Muscle of leg (tissue), 16 donors: ENCODE measurements at places on chromosomes 2 and 18. TPM values are rescaled to one million over a fixed set of nuclear protein-coding genes. Genes with fewer than 3 reads are reported as not detected.

Gene DSG1
- not detected for polyA plus RNA-seq

Gene GATA6
- polyA plus RNA-seq = 1.6 TPM

Gene IL36B
- not detected for polyA plus RNA-seq

Gene ATP8B1
- 5.7 TPM for polyA plus RNA-seq

GRCh38 chr18:58263055-58263957 lies 219.3 kb downstream of the NEDD4L start:
- no peak for DNase-seq

Gene EFR3B
- polyA plus RNA-seq = 5.4 TPM

DNA sequence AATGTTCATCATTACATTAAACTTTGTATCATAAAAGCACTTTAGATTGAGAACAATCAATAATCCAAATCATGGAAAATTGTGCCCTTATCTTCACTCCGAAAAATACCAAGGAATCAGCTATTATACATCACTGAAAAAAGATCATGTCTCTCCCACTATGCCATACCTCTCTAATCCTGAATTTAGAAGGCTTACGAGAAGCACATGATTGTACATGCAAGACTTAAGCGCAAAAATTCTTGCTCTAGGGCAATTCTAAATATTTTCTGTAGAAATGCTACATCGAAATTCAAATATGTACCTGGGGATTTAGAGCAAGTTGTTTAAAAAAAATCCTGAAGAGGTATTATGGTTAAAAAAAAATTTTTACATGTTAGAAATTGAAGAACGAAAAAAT lies 1.3 kb downstream of the CYTIP start:
- DNase-seq = no peak

Gene TFCP2L1
- polyA plus RNA-seq = 0.09 TPM

- peak; percentile 74 for DNase-seq
These were observed 435.6 kb upstream of the HS6ST1 start for GRCh38 chr2:128754246-128754724.

GRCh38 chr18:38551881-38552280 lies 986.3 kb upstream of the CELF4 start:
- peak; percentile 23 for DNase-seq

Gene HAUS1
- polyA plus RNA-seq = 27.8 TPM

DNA sequence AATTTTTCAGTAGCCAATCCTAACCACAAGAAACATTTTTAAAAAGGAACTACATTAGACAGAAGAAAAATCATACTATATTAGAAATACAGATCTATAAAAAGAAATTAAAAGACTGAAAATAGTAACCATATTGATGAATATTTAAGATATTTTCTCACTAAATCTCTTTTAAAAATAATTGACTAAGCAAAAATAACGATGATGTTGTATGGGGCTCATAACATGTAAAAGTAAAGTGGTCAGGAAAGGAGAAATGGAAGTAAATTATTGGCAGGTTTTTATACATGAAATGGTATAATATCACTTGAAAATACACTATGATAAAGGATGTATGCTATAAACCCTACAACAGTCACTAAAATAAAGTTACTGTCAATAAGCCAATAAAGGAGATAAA lies 5.4 kb downstream of the WDPCP start:
- no peak for DNase-seq

Gene EDAR
- polyA plus RNA-seq = 0.09 TPM

DNA sequence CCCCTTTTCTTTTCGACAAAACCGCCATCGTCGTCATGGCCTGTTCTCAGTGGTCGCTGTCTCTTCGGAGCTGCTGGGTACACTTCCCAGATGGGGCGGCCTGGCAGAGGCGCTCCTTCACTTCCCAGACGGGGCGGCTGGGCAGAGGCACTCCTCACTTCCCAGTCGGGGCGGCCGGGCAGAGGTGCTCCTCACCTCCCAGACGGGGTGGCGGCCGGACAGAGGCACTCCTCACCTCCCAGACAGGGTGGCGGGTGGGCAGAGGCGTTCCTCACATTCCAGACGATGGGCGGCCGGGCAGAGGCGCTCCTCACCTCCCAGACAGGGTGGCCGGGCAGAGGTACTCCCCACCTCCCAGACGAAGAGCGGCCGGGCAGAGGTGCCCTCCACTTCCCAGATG lies 138.9 kb downstream of the DTNB start:
- DNase-seq = no peak

GRCh38 chr2:101426822-101427221 lies 39.5 kb upstream of the CREG2 start:
- DNase-seq = no peak

Gene RIT2
- polyA plus RNA-seq = not detected

Gene CCDC141
- 57.3 TPM for polyA plus RNA-seq

Gene SALL3
- not detected for polyA plus RNA-seq

GRCh38 chr2:45214550-45214949 lies 205.3 kb upstream of the SIX2 start:
- no peak for DNase-seq

DNA sequence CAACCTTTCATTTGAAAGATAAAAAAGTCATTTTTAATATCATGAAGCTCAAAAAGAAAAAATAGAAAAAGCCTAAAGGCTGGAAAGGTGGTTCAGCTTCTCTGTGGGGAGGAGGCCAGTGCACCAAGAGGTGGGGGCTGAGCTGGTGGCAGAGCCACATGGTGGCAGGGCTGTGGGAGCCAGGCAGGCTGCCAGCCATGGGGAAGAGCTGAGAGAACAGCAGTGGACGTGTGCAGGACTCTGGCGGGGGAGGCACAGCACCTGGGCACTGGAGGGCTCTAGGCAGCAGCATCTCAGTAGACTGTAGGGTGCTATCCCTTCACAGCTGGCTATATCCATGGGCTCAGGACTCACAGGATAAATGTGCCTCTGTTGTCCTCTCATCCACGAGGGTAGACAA lies 47.8 kb downstream of the STK25 start:
- DNase-seq = no peak

Gene TTC27
- polyA plus RNA-seq = 16.6 TPM

GRCh38 chr18:57581301-57581934 lies 5.1 kb downstream of the FECH start:
- peak; percentile 68 for DNase-seq

DNA sequence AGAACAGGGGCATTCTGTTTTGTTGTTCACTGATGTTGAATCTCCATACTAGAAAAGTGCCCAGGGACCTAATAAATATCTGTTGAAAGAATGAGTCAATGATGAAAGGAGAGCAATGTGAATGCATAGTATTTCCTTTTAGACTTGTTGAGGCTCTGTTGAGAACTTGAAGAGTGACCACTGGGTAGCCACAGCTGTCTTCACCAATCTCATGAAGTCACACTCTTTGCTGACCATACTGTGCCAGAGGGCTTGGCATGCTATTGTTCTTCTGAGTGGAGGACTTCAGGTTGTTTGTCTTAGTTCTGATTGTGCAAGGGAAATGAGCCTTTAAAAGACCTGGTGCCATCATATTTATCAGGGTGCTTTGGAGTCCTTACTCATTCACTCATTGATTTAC lies 41.6 kb upstream of the NT5C1B start:
- no peak for DNase-seq

DNA sequence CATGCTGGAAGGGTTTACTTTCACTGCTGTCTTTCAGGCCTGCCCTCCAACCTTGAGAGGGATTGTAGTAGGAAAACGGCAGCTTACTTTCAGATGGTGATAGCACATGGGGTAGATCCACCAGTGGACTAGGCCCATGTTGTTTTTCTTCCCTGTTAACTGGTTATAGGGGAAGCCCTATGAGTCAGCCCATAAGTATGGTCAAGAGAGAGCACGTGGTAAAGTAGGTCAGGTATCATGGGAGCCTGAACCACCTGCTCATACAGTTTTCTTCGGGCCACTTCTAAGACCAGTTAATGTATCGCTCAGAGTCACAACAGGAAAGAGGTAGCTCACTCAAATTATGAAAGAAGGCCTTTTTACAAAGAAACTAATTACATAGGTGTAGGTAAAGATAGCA lies 33.0 kb downstream of the PDK1 start:
- no peak for DNase-seq

DNA sequence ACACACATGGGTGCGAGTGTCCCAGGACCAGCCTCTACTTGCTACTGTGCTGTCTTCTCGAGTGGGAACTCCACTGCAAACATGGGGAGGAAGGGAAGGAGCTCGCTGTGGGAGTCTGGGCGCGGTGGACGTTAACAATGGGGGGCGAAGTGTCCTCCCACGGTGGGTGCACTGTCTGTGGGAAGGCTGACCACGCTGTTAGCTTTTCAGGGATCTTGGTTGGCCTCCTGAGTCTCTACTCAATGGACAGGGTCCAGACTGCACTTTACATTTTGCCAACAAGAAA lies 146.7 kb downstream of the MBP start:
- no peak for DNase-seq

Gene ACOXL
- 0.41 TPM for polyA plus RNA-seq

Gene FBXO15
- polyA plus RNA-seq = 1.8 TPM

Gene DSG4
- polyA plus RNA-seq = not detected

Gene CRYGC
- not detected for polyA plus RNA-seq

- DNase-seq = no peak
These were observed 186.6 kb downstream of the C1D start for GRCh38 chr2:67876176-67876575.

GRCh38 chr2:155372969-155373368 lies 674.5 kb downstream of the KCNJ3 start:
- DNase-seq = peak; percentile 32

Gene NMUR1
- 0.22 TPM for polyA plus RNA-seq

GRCh38 chr18:9105420-9105819 lies 2.9 kb downstream of the NDUFV2 start:
- no peak for DNase-seq

- no peak for DNase-seq
These were observed 78.2 kb upstream of the DAPL1 start for GRCh38 chr2:158716921-158717320.

DNA sequence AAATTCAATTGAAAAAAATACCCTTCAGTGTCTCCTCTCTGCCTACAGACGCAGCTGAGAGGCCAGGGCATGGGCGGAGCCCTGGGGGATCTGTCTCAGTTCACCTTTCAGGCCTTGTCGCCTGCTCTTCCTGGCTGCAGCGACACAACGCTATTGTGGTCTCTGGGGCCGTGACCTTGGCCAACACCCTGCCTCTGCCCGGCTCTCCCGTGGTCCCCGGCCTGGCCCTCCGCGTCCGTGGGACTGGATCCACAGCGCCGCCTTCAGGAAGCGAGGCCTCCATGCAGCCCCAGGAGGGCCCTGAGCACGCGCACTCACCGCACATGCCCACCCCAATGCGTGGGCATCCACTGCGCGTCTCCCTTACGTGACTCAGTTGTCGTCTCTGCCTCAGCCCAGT lies 81.1 kb downstream of the MRPS9 start:
- DNase-seq = no peak

- no peak for DNase-seq
These were observed 96.8 kb upstream of the ARL4C start for GRCh38 chr2:234593636-234594035.

Gene TRAK2
- 18.9 TPM for polyA plus RNA-seq

DNA sequence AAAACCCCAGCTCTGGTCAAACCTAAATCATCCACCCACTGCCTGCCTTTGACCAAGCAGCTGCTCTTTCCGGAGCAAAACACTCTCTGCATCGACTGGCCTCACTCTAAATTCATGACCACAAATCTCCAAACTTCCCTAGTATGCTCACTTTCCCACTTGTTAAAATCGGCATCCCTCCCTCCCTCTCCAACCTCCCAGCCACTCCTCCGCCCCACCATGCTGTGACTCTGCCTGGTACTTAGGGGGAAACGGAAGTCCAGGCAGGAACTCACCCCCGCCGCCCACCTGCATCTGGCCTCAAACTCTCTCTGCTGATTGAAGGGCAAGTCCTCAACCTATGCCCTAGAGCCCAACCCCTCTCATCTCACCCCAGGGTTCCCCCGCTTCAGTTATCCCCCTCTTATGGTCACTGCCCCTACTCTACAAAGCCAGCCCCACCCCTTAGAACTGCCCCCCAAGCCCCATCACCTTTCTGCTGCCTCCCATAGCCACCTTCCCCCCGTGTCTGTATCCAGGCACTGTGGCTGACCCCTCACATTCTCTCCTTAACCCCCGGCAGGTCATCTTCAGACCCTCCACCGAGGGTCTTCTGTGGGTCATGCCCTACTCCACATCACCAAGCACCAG lies 3.8 kb upstream of the ADRA2B start:
- DNase-seq = no peak

GRCh38 chr18:23772327-23773024 lies 83.2 kb downstream of the LAMA3 start:
- no peak for DNase-seq

DNA sequence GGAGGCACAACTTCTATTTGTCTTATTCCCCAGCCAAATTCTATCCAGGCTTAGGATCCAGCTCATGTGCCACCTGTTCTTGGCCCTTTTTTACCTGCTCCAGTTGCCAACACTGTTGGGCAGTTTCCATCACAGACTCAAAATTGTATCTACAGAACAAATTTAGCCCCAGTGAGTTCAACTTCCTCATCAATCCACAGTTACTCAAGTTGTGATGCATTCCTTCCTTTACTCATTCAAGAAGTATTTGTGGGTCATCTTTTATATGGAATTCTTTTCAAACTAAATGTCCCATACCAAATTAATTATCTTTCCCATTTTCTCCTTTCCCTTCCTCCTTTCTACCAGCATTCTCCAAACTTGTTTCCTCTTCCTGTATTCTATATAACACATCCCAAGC lies 12.7 kb upstream of the DDX18 start:
- DNase-seq = no peak

DNA sequence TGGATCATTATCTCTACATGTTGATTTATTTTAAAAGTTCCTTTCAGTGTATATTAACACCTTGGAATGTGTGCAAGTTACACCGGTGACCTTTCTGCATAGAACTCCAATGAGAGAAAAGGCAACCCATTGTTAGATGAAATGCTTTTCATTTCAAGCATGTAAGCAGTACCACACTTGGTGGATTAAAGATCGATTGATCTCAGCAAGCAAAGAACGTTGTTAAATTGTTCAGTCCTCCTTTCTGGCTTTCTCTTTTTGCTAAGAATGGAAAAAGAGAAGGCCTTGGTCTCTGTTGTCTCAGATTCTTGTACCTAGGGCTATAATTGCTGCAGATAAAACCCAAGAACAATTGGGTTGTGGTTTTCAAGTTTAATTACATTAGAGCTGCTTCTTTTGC lies 843.0 kb downstream of the DPP10 start:
- no peak for DNase-seq

Gene NPPC
- 2.2 TPM for polyA plus RNA-seq
